Stimulated activated CD4-positive, alpha-beta T cell treated with anti-CD3 and anti-CD28 coated beads, Interleukin-4, amount 100 ng/mL, for 4 hours (primary cell): ENCODE measurements at places on chromosomes 16 and 17.
A peak's percentile ranks its signal among the peaks of the same experiment; 100 is the strongest.

DNA sequence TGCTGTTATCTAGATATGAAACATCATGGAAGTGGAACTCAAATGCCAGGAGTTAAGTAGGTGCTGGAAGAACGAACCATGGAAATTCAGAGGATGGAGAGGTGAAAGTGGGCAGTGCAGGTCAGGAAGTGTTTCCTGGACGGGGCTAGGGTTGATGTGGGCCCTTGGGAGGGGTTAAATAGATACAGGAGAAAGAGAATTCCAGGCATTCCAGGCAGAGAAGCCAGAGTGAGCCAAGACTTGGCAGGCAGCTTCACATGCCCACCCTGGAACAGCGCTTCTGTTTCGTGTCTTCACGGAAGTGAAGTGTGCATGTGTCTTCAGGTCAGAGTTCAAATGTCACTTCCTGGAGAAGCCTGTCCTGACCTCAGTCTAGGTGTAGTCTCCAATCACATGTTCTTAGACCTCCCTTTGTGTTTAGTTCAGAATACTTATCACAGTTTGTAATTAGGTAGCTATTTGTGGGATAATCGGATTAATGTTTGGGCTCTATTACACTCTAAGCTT lies 41.3 kb downstream of the GP2 start:
- DNase-seq, result no peak

- DNase-seq, result peak; percentile 52
Measured at GRCh38 chr17:43832976-43833829, at the start of gene MPP3. MPP3 (minus strand) TSS chr17:43833146; CDS start chr17:43831906, 1,240 bp downstream.

DNA sequence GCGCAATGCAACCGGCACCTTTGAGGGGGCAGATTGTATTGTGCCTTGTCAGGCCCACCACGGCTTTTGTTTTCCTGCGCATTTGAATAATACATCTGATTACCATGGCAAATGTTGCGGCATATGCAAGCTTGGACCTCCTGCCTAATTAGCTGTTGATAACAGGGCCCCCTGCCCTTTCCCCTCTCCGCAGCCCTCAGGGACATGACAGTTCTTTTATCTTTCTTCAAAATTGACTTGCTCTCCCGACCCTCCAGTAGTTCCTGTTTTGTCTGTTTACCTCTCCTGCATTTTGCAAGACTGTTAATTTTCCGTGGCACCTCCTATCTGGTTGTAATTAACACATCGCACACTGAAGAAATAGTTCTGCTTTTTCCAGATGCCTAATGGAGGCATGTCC lies 86.8 kb downstream of the RBFOX1 start:
- DNase-seq, result no peak

DNA sequence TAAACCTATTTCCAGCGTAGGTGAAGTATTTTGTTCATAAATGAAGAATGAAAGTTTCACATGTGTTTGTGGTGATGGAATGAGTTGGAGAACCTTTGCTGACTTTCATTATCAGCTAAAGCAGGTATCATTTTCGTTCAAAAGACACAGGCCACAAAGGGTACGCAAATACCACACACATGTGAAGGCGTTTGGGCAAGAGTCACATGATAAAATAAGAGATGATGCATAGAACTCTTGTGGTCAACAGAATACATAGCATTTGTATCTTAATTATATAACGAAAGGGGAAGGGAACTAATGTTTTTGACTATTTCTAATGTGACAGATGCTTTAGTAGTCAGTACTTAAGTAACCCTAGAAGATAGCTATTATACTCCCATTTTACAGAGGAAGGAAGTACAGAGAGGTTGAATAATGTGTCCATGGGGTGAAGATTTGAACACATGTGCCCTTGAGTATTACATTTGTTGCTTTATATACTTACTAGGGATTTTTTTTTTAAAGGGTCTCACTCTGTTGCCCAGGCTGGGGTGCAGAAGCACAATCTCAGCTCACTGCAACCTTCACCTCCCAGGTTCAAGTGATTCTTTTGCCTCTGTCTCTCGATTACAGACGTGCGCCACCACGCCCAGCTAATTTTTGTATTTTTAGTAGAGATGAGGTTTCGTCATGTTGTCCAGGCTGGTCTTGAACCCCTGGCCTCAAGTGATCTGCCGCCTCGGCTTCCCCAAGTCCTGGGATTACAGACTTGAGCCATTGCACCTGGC lies 4.8 kb downstream of the RPA1 start:
- DNase-seq, result peak; percentile 9

- DNase-seq, result no peak
Measured at GRCh38 chr16:6558661-6559060, 774.0 kb upstream of the RBFOX1 start.

DNA sequence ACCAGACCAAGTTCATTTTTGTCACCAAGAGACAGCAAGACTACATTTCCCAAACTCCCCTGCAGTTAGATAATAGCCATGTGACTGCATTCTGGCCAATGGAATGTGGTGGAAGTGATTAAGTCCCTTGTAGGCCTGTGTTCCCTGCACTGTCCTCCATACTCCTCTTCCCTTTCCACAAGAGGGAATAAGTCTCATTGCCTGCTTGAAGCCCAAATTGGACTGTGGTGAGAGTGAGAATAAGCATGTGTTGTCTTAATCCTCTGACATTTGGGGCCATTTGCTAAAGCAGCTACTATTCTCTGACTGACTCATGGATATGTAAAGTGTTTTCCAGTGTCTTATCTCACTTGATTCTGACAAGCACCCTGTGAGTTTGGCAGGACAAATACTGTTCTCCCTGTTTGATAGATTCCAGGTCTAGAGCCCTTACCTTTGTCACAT lies 20.7 kb downstream of the PIK3R6 start:
- no peak for DNase-seq

DNA sequence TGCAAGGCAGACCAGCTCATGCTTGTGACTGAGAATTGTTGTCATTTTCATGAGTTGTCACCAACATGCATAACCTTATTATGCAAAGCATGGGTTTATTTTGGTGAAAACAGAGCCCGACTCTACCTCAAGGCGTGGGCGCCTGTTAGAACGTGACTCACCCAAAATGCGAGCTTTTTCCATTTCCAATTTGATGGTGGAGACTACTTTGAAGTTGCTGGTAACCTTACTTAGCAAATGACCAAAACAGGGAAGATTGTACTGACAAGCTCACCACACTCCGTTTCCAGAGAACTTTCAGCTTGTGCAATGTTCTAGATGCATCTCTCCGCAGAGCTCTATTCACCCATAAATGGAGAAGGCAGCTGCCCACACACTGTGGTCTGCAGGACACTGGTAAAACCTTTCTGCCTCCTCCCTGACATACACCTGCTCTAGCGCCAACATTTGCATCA lies 284.5 kb downstream of the MAF start:
- peak; percentile 42 for DNase-seq

DNA sequence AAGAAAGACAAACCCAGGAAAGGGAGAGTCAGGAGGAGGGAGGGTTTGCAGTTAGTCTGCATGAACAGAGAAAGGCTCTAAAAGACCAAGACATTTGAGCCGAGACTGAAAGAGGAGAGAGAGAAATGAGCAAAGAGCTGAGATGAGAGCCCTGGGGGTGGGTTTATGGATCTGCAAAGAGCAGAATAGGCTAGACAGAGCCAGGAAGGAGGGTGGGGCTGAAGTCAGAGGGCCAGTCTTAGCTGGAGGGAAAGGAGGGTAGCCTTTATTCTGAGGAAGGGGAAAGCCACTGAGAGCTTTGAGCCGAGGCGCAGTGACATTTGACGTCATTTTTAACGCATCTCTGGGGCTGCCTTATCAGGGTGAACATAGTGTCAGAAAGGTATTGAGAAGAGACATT lies 85.7 kb upstream of the CDH13 start:
- DNase-seq, result no peak

GRCh38 chr16:56255904-56256303 lies 64.6 kb downstream of the GNAO1 start:
- no peak for DNase-seq

- no peak for DNase-seq
Measured at GRCh38 chr17:49595328-49595727, 19.7 kb downstream of the NXPH3 start.

- no peak for DNase-seq
Measured at GRCh38 chr17:48587276-48588073, 2.6 kb downstream of the HOXB3 start.

DNA sequence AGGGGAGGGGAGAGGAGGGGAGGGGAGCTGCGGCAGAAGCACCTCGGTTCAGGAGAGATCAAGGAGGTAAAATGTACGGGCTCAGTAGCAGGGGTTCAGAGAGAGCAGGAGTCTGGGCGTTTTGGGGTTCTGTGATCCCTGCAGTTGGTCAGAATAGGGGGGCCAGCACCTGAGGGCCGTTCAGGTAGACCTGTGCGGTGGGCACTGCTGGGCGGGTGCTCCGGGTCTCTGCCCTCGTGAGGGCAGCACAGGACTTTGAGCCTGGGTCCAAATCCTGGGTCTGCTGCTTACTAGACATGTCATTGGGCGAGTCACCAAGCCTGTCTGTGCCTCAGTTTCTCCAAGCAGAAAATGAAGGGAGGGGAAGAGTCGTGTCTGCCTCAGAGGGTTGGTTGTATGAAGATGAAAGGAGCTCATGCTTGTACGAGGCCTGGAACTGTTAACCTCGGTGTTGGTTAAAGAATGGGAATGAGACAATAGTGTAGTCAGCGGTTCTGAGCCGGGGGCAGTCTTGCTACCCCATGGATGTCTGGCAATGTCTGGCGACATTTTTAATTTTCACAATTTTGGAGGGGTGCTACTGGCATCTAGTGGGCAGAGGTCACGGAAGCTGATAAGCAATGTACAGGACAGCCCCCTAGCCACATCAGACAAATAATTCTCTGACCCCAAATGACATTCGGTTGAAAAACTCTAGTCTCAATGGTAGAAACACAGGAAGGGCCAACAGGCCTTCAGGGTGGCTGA lies 35.4 kb downstream of the OR1D5 start:
- DNase-seq, result no peak

DNA sequence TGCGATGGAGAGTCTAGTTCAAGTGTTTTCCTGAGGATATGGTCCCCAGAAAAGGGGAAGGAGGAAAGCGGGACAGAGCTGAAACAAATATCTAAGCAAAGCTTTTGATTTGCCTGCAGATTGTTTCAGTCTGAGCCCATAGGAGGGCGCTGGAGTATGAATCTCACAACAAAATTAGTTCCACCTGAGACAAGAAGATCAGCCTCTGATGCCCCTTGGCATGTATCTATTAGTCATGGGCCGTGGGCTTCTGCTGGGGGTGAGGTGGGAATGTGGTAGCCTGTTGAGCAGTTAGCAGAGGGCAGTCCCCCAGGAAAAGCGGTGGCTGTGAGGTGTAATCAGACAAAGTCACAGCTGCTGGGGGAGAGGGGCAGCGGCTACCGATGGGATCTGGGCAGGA lies 446.9 kb downstream of the CA10 start:
- no peak for DNase-seq

DNA sequence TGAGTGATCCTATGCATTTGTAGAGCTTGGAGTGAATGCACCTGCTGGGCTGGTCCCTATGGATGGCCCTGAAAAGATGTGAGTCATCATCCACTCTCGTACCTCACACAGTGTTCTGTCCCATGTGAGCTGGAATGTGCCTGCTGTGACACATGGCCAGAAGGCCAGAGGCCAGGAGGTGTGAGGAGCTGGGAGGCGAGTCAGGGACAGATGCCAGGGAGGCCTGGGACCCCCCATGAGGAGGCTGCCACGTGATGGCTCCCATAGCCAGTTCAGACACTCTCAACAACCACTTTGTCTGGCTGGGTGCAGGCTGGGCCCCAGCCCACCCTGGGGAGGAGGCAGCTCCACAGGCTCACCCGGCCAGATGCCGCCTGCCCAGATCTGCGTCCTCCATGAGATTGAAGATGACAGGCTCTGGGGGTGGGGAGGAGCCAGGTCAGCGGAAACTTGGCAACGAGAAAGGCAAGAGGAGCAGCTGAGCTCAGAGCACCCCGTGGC lies 168.8 kb downstream of the C16orf78 start:
- DNase-seq, result no peak

GRCh38 chr16:56163938-56164337 lies 27.4 kb upstream of the GNAO1 start:
- no peak for DNase-seq

GRCh38 chr16:78395035-78395434 lies 295.6 kb downstream of the WWOX start:
- DNase-seq, result no peak

DNA sequence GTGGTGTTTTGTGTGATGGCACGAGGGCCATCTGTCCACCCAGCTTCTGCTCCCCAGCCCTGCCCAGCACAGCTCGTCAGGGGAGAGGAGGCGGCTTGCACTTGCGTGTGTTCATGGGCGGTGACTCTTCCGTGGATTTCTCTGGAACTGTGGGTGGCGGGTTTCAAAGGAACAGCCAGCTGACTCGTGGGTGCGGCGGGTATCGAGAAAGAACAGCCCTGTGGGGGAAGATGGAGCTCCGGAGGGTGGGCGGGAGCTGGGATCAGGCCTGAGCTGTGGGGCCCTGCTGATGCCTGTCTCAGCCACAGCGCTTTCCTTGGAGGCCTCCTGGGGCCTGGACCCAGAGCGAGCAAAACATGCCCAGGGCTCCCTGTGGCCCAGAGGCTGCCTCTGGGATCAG lies 13.2 kb downstream of the NAGPA start:
- no peak for DNase-seq

GRCh38 chr17:17128476-17129075 lies 77.6 kb downstream of the PLD6 start:
- DNase-seq, result no peak

- DNase-seq, result no peak
Measured at GRCh38 chr16:83400234-83400633, 407.5 kb upstream of the HSBP1 start.

DNA sequence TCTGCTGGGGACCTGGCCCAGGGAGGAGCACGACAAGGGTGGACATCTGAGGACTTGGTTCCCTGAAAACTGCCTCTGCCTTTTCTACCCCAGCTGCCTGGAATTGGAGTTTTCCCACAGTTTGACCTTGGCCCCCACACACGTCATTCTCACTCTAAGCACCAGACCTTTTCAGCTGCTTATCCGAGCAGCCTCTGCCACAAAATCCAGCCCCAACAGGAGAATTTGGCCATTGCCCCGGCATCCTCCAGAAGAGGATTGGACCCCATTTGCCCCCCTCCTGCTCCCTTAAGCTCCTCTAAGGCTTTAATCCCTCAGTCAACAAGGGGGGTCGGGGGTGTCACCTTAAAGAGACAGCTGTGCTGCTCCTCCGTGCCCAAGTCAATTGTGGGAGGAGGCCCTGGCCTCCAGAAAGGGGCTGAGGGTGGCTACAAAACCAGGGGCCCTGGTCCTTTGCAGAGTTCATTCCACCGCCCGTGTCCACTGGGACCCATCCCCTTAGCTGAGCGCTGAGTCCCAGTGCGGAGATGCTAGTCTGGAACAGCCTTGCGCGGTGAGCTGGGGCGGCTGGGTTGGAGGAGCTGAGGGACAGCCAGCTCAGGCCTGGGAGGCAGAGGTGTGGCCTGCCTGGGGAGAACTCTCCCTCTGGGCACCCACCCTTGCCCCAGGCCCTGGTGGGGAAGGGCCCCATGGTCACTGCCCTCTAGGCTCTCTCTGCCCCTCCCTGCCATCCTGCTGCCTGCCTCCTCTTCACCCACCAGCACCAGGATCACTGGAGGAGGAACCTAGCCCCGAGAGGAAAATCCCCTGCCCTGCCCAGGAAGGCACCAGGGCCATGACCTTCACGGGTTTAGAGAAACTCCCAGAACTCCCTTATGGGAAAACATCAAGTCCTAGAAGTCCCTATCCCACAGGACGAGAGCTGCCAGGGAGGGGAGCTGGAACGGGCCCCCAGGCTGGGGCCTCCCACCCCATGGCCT lies 18.8 kb downstream of the TTYH2 start:
- DNase-seq, result no peak

GRCh38 chr16:84518804-84519341 lies 14.4 kb upstream of the MEAK7 start:
- peak; percentile 35 for DNase-seq

GRCh38 chr16:74982256-74982655 lies 2.7 kb downstream of the WDR59 start:
- no peak for DNase-seq
